Caco-2 (cell line): ENCODE measurements at places on chromosomes 12 and 14.

DNA sequence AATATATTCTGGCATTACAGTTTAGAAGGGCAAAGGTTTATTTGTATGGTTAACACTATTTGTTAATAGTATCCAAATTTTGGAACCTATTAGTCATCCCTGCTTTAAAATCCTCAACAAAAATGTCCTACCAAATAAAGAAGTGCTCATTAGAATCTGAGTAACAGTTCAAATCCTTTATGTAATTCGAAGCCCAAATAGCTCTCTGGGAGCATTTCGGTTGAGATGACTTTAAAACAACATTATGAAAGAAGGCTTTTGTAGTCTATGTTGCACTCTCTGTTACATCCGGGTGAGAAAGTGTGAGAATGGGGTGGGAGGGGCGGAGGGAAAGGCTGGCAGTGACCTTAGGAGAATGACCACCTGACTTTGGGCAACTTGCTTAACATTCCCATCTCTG, 59.7 kb downstream of the SLC38A1 start:
- no peak for DNase-seq

DNA sequence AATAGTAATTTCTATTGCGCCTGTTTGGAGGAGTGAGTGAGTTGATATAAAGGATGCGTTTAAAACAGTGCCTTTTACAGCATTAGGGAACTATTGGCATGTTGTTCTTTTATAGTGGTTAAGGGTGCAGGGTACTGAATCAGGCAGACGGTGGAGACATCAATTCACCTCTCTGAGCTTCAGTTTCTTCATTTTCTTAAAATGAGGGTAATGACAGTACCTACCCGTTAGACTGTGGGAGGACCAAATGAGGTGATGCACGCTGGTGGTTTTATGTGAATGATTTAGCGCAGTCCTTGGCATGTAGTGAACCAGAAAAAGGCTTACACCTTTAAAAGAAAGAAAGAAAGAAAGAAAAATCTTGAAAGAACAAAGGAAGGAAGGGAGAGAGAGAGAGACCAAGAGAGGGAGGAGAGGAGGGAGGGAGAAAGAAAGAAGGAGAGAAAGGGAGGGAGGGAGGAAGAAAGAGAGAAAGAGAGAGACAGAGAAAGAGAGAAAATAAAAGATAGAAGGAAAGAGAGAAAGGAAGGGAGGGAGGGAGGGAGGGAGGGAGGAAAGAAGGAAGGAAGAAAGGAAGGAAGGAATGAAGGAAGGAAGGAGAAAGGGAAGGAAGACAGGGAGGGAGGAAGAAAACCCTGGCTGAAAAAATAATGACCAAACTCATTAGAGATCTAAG, 22.2 kb upstream of the CCND2 start:
- DNase-seq: no peak

GRCh38 chr12:84920331-84920730, 7.7 kb upstream of the SLC6A15 start:
- no peak for DNase-seq

GRCh38 chr12:95674163-95674562, 116.4 kb downstream of the NTN4 start:
- no peak for DNase-seq

GRCh38 chr14:23657959-23658470, 21.9 kb downstream of the DHRS2 start:
- no peak for DNase-seq

DNA sequence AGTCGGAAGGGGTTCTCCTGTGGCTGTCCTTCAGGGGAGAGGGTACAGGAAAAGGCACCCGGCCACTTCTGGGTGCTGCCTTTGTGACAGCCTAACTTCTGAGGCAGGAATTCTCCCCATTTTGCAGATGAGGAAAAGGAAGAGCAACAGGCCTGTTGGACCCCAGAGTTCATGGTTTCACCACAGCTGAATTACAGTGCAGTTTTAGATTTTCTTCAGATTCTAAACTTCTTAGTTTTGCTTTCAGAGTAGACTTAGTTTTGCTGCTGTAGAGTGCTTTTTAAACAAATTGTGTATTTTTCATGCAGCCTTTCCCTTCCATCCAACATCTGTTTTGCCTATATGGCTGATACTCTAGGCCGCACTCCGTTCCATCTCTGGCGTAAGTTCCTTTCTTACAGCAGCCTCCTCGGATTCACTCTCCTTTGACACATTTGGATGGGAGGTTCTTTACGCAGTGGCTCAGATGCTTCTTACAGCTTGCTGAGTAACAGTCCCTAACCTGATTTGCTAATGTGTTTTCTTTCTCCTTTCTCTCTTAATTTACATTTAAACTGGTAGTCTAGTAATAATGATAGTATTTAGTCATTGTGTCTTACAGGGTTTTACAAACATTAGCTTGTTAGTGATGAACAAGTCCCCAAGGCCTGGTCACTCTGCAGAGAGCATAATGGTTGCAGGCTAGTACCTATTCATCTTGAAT, 7.8 kb downstream of the TRAF3 start:
- no peak for DNase-seq
